GM12878 (cell line): ENCODE measurements at places on chromosomes 4 and X. TPM values are rescaled to one million over a fixed set of nuclear protein-coding genes. Genes with fewer than 3 reads are reported as not detected.

The HTN1 gene
- not detected in 2 replicates for polyA plus RNA-seq

DNA sequence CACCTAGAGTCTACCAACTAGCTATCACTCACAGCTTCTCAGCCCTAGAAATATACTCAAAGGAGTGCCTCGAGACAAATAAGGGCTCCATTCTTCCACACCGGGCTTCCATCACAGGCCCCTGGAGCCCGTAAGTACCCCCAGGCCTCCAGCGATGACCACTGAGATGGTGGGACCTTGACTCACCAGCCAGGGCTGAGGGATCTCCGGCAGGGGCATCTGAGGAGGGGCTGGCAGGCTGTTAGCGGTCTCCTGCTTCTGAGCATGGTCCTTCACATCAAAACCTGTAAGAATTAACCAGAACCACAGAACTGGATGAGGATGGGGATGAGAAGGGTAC is 71.3 kb downstream of the AFAP1 start:
- no peaks in the 10 kb centered on the region for H3K4me1 ChIP-seq
- no peaks in the 10 kb centered on the region for H3K27me3 ChIP-seq
- H3K36me3 ChIP-seq, result no peaks in the 10 kb centered on the region
- no peak for DNase-seq
- no peak overlapping the region for H3K27ac ChIP-seq
- no peak overlapping the region for H3K4me3 ChIP-seq

- no peaks in the 10 kb centered on the region for H3K36me3 ChIP-seq
- no peaks in the 10 kb centered on the region for H3K27me3 ChIP-seq
- H3K4me1 ChIP-seq, result no peaks in the 10 kb centered on the region
- H3K4me3 ChIP-seq, result no peak overlapping the region
- no peak overlapping the region for H3K27ac ChIP-seq
These were observed 39.2 kb downstream of the FAM241A start for GRCh38 chr4:112184438-112184837.

- no peak overlapping the region for H3K27ac ChIP-seq
- H3K27me3 ChIP-seq, result no peaks in the 10 kb centered on the region
- no peak overlapping the region for H3K4me3 ChIP-seq
- H3K4me1 ChIP-seq, result no peaks in the 10 kb centered on the region
These were observed 220.6 kb upstream of the ZC4H2 start for GRCh38 chrX:65196758-65197360.

GRCh38 chr4:30950737-30951136 is 230.6 kb downstream of the PCDH7 start:
- no peak overlapping the region for H3K27ac ChIP-seq
- H3K4me1 ChIP-seq, result no peaks in the 10 kb centered on the region
- no peaks in the 10 kb centered on the region for H3K36me3 ChIP-seq
- H3K4me3 ChIP-seq, result no peak overlapping the region
